Astrocyte (in vitro differentiated cells and primary cell): ENCODE measurements at places on chromosomes 6 and 20. TPM values are rescaled to one million over a fixed set of nuclear protein-coding genes. Genes with fewer than 3 reads are reported as not detected.
A peak's percentile ranks its signal among the peaks of the same experiment; 100 is the strongest.

DNA sequence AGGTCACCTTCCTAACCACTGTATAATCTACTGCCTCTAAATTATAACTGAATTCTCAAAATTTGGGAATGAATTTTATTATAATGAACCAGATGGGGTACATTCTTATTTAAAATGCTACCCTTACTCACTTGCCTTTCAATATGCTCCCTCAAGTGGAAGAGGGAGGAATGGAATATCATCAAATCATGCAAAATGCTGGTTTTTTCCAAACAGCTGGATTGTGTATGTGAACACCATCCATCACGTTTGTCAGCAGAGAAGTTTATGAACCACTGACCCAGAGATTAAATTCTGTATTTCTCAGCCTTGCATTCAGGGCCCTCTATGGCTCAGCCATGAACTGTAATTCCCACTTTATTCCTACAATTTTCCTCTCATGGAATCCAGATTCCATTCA, 40.5 kb downstream of the CBLN4 start:
- H3K36me3 ChIP-seq = no peaks in the 10 kb centered on the region
- no peak overlapping the region for H3K27ac ChIP-seq
- H3K27me3 ChIP-seq = no peaks in the 10 kb centered on the region
- DNase-seq = no peak
- H3K4me3 ChIP-seq = no peak overlapping the region

DNA sequence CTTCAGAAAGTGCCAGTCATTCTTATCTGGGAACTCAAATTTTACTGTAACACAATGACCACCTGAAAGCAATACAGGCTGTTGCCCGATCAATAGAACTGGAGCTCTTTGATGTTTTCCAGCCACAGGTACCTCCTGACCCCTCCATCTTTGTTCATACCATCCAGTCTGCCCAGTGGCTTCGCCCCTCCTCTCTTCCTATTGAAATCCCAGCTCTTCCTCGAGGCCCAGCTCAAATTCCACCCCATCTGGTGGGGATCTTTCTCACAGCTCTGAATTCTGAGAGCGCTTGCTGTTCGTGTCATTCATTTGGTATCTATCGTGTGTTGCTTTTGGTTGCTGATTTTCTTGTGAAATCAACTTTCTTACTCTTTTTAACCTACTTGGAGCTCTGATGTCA, 87.9 kb upstream of the CNKSR3 start:
- no peaks in the 10 kb centered on the region for H3K36me3 ChIP-seq
- H3K4me3 ChIP-seq = no peak overlapping the region
- no peak for DNase-seq
- no peaks in the 10 kb centered on the region for H3K4me1 ChIP-seq
- no peak overlapping the region for H3K27ac ChIP-seq
- no peaks in the 10 kb centered on the region for H3K27me3 ChIP-seq

DNA sequence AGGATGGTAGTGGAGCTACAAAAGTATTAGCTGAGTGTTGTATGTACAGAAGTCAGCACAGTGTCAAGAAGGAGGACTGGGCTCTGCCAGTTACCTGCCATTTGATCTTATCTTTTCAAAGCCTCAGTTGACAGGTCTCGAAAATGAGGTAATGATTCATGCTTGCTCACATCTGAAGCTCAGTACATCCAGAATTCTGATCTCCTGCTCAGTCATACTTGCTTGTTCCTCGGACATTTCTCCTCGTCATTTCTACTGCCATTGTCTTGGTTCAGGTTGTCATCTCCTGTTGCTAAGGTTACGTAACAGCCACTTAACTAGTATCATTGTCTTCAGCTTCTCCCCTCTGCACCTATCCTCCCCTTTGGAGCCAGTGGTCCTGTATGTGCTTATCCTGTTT, 89.5 kb downstream of the SLX4IP start:
- H3K27me3 ChIP-seq = no peaks in the 10 kb centered on the region
- H3K36me3 ChIP-seq = no peaks in the 10 kb centered on the region
- DNase-seq = peak; percentile 65
- H3K27ac ChIP-seq = peak overlapping the region; percentile 46

DNA sequence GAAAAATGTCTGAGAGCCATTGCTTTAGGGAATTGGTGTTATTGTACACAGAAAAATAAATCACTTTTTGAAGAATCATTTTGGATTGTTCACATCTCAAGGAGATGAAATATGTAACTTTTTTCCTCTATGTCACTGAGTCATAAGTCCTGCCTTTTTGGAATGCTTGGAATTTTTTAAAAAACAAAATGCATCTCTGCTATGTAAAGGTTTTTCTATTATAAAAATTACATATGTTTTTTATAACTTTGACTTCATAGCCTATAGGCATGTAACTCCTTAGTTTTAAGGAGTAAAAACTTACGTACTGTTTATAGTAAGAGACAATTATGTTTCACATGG, 8.7 kb downstream of the RNF144B start:
- DNase-seq = no peak
- no peak overlapping the region for H3K4me3 ChIP-seq

DNA sequence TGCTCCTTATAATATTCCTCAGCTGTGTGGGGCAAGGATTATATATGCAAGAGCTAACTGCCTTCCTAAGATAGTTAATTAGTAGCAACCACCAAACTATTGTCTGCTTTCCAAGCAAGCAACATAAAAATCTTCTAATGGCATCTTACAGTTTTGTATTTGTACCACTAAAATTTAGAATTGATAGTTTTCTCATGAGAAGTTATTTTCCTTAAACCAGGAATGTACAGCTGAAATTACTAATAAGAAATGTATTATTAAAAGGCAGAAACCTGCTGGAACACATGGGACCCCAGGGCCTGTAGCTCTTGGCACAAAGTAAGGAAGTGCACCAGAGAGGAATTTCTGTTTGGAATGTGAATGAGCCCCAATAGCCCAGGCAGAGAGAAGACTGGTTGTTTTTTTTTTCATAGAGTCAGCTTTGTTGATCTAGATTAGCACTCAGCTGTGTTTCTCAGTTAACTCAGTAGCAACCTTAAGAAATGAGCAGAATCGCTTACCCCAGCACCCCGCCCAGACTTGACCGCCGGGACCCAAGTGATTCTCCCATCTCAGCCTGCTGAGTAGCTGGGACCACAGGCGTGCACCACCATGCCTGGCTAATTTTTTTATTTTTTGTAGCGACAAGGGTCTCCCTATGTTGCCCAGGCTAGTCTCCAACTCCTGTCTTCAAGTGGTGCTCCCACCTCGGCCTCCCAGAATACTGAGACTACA, 2.6 kb downstream of the MGME1 start:
- DNase-seq = peak; percentile 77
- H3K27ac ChIP-seq = peak overlapping the region; percentile 74
- peak overlapping the region; percentile 90 for H3K4me3 ChIP-seq

GRCh38 chr6:63963769-63964315, 328.2 kb downstream of the PHF3 start:
- no peaks in the 10 kb centered on the region for H3K36me3 ChIP-seq
- no peaks in the 10 kb centered on the region for H3K27me3 ChIP-seq
- no peak overlapping the region for H3K4me3 ChIP-seq
- H3K27ac ChIP-seq = no peak overlapping the region

GRCh38 chr20:59385480-59385879, 85.1 kb downstream of the EDN3 start:
- no peak overlapping the region for H3K4me3 ChIP-seq
- no peaks in the 10 kb centered on the region for H3K36me3 ChIP-seq
- H3K27ac ChIP-seq = no peak overlapping the region
- H3K27me3 ChIP-seq = no peaks in the 10 kb centered on the region
- H3K4me1 ChIP-seq = no peaks in the 10 kb centered on the region
- no peak for DNase-seq

DNA sequence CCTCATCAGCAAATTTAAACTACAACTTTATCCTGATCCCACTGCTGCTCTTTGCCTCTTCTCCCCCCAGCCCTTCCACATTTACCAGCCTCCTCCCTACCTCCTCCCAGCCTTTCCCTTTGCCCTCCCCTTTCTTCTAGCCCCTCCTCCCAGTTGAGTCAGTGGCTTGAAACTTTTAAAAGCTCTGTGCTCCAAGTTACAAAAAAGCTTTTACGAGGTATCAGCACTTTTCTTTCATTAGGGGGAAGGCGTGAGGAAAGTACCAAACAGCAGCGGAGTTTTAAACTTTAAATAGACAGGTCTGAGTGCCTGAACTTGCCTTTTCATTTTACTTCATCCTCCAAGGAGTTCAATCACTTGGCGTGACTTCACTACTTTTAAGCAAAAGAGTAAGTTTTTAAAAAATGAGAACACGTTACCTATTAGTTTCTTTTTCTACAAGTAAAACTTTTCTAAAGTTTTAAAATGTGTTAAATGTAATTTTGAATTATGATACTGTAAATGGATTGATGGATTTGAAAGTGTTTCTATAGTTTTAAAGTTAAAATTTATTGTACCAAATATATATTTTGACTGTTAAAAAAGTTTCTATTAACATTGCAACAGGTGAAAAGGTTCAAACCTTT, at the start of gene GJA1:
GJA1 (plus strand) TSS at position 203 of the 626 bp plus-strand sequence. CDS start 11,202 bp downstream, outside the sequence.
- H3K4me3 ChIP-seq = peak within 1 kb of the TSS; percentile 99
- H3K36me3 ChIP-seq = no peaks in the 10 kb centered on the region
- no peaks in the 10 kb centered on the region for H3K4me1 ChIP-seq
- peak within 1 kb of the TSS; percentile 97 for H3K27ac ChIP-seq
- DNase-seq = peak; percentile 81

DNA sequence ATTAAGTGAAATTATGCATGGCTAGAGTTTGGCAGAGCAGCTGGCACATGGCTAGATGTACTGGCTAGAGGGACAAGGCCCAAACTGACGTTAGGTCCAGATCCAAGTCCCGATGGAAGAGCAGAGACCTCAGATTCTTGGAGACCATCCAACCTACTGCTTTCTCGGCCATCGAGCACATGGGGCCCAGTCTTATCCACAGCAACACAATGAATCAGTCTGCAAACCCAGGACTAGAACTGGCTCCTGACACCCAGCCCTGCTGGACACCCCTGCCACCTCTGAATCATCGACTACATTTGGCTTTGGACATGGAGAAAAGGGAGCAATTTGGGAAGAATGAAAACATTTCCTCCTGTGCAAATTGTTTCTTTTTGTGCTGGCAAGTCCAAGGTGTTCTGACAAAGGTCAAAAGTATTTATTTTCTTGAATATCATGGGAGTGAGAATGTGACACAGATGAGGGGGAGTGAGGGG, 23.9 kb upstream of the YWHAB start:
- peaks cover 5% of the 10 kb centered on the region for H3K27me3 ChIP-seq
- H3K36me3 ChIP-seq = no peaks in the 10 kb centered on the region
- no peak overlapping the region for H3K4me3 ChIP-seq

Gene SLC22A2
- total RNA-seq = not detected in 2 replicates

Gene TMEM151B
- 0.07 and 0.09 TPM in 2 replicates for total RNA-seq

Gene TAF11
- total RNA-seq = 31.5 and 32.6 TPM in 2 replicates

Gene SLC22A16
- total RNA-seq = not detected in 2 replicates

Gene PHACTR1
- 8.5 and 10.0 TPM in 2 replicates for total RNA-seq
